Pulmonary artery endothelial cell (primary cell): ENCODE measurements at places on chromosomes 11 and 22.
A peak's percentile ranks its signal among the peaks of the same experiment; 100 is the strongest.

GRCh38 chr22:29780748-29781676, 13.8 kb downstream of the UQCR10 start:
- no peak for DNase-seq

GRCh38 chr22:50471197-50471847, 3.5 kb downstream of the SBF1 start:
- DNase-seq = no peak

DNA sequence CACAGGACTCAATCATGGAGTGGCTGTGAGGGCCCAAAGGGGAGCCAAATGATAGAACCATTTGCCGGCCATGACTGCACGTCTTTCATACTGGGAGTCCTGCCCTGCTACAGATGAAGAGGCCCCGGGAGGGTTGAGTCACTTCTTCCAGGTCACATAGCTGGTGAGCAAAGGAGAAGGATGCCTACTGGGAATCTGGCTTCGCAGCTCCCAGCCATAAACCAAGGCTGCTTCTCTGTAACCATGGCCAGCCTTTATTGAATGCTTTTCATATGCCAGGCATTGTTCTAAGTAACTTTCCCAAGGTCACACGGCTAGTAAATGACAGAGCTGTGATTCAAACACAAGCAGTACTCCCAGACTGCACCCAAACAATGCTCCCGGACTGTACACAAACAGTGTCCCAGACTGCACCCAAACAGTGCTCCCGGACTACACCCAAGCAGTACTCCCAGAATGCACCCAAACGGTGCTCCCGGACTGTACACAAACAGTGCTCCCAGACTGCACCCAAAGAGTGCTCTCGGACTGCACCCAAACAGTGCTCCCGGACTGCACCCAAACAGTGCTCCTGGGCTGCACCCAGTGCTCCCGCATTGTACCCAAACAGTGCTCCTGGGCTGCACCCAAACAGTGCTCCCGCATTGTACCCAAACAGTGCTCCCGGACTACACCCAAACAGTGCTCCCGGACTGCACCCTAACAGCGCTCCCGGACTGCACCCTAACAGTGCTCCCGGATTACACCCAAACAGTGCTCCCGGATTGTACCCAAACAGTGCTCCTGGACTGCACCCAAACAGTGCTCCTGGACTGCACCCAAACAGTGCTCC, 89.8 kb downstream of the FBXO7 start:
- no peak for DNase-seq

DNA sequence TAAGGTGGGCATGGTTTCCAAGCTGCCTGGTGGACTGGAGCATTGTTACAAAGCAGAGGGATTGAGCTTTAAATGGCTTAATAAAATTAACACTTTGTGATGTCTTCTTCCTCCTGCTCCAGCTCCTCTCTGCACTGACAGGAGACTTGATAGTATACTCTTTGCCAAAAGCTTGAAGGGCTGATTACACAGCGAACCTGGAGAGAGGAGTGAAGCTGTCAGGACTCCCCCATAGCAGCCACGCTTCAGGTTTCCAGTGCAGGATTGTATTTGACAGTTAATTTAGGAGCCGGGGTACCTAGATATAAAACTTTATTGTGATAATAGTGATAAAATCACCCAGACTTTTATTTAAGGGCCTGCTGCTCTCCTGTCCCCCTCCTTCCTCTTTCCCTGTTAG, 50.0 kb downstream of the TRIM44 start:
- DNase-seq = no peak

DNA sequence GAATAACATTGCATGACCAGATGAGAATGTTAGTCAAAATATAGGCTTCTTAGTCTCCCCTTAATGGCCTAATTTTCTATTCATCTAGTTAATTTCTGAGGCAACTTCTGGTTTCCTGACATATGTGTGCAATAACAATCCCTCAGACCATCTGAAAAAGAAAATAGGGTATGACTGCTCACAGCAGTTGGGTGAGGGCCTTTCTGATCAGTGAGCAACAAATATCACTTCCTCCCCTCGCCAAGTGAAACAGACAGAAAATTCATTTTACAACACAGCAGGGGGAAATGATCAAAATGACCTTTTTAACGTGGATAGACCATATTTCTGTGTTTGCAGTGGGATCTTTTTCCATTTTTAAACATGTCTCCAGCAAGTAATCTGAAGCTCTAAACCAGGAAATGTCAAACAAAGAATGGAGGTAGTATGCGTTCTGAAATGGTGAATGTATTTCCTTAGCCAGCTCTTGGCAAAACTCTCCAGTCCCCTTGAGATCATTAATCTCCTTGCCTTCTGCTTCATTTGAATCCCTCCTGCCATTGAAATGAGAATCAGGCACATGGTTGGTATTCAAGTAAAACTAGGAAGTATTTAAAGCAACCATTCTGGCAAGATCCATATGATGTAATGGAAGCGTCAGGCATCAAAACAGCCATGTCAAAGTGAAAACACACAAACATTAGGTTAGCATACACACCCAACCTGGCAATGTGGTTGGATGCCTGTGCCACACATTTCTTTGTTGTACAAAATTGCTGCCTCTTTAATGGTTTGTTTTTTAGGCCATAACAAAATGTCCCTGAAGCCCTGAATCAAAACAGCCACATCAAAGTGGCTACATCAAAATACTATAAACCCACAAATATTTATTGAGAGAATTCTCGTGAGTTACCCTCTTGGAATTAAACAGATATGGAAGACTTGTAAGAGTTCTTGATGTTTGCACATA, 100.1 kb downstream of the SLC1A2 start:
- DNase-seq = peak; percentile 26

- no peak for DNase-seq
Observed at GRCh38 chr11:12831471-12832202, 157.4 kb downstream of the TEAD1 start.

- DNase-seq = no peak
Observed at GRCh38 chr11:45075952-45076351, 70.5 kb upstream of the PRDM11 start.

DNA sequence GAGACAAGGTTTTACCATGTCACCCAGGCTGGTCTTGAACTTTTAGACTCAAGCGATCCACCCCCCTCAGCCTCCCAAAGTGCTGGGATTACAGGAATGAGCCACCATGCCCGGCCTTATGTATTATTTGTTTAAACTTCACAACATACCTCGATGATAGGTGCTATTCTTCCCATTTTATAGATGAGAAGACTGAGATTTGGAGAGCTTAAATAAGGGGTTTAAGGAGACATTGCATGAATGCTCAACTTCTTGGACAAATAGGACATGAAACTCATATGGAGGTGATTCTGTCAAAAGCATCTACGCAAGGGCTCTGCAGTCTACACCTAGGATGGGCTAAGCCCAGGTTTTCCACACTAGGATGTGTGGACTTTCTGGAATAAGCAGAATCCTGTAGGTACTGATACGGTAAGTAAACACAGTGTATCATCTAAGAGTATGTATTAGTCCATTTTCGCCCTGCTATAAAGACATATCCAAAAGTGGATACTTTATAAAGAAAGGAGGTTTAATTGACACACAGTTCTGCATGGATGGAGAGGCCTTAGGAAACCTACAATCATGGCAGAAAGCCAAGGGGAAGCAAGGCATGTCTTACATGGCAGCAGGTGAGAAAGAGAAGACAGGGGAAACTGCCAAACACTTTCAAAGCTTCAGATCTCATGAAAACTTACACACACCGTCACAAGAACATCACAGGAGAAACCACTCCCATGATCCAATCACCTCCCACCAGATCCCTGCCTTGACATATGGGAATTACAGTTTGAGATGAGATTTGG, 62.8 kb upstream of the CAPRIN1 start:
- DNase-seq = no peak

GRCh38 chr11:75583718-75584658, 21.9 kb downstream of the SERPINH1 start:
- DNase-seq = no peak

- no peak for DNase-seq
Observed at GRCh38 chr11:65498727-65498976, 193 bp upstream of the MALAT1 start.

DNA sequence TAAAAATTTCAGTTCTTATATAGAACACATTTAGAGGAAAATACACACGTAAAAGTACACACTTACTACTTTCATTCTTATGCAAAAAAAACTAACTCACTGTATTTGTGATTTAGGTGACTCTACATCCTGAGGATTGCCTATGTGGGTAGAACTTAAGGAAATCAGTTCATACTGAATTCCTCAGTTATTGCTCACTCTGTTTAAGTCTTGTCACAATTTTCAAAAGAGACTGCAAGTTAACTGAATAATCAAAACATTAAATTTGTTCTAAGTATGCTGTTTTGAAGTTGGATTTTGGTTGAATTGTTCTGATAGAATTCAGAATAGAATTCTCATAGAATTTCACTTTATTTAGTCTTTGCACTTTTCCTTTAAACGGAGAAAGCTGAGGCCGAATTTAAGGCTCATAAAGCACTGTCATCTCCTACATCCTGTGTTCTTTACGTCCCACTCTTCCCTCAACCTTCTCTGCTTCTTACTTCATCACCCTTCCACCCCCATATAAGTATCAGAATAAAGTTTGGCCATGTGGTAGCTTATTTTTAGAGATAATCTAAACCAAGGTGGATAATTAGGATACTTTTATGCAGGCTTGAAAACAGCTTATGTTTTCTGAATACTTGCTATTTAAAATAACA, 59.8 kb downstream of the APOL5 start:
- peak; percentile 32 for DNase-seq

- DNase-seq = no peak
Observed at GRCh38 chr11:130778705-130779104, 137.6 kb downstream of the SNX19 start.

DNA sequence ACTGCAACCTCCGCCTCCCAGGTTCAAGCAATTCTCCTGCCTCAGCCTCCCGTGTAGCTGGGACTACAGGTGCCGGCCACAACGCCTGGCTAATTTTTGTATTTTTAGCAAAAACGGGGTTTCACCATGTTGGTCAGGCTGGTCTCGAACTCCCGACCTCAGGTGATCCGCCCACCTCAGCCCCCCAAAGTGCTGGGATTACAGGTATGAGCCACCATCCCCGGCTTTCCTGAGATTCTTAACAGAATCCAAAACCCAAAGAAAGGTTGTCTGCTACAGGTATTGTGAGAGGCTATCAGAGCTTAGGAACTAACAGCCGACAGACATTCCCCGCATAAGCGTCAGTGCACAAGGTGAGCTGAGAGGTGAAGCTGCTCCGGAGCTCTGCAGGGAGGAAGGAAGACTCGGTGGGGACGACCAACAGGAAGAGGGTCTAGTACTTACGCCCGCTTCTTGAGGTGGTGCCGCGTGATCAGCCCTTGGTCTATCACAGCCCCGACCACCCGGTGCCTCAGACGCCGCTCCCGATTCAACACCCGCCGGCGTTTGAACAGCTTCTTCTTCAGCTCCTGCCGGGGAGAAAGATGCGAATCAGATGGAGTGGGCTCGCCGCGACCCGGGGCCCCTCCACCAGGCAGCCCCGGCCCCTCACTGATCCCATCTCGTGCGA, 470 bp downstream of the C11orf98 start:
- DNase-seq = no peak

DNA sequence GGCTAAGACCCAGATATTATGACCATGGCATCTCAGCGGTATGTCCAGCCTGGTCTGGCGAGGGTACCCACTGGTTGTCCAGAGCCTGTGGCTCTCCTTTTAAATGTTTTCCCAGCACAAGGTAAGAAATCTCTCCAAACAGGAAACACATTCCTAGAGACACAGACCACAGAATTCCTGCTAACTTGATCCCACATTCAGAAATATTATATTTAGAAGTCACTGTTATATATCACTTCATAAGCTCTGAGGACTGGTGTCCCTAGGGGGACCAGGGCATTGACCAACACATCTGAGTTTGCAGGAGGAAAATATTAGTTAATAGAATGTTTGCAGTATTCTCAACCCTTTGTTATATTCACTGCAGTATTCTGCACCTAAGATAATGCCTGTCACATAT, 23.1 kb downstream of the TMPRSS13 start:
- no peak for DNase-seq

DNA sequence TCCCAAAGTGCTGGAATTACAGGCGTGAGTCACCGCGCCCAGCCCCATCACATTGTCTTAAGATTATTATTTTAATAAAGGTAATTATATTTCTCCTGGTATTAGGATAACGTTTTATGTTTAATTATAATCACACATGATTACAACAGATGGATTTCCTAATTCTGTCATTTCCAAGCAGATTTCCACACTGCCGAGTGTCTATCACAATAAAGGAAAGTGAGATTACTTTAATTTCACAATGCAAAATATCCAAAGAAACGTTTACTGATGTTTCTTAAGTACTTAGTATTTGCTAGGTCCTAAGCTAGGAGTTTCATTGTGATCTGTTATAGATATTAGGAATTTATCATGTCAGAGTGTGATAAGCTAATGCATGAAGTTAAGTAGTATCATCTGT, 203.5 kb upstream of the CTSC start:
- no peak for DNase-seq

DNA sequence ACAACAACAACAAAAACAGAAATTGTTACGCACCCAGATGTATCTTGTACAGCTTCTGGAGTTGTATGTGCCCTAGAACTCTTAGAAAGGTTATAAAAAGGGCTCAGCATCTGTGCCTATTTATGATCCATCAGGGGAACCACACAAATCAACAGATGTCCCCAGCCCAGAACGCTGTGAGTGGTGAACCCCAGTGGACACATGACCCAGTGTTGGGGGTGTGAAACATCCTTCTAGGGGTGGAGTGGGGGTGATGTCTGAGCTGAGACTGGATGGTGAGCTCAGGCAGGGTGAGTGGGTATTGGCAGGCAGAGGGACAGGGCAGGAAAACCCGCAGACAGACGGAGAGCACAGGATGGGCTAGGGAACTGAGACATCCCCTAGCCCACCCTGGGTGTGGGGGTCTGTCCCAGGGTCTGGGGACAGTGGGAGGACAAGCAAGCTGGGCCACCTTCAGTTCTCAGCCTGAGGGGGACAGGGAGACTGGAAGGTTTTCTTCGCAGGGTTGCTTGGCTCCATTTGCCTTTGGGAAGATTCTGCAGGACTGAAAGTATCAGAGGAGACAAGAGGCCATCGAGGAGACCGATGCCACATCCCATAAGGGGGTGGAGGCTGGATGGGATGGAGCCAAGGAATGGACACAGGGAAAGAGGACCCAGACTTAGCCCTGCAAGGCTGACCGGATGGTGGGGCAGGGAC, 5.8 kb upstream of the EMID1 start:
- DNase-seq = no peak

GRCh38 chr11:117591316-117592039, 205.5 kb downstream of the DSCAML1 start:
- no peak for DNase-seq

GRCh38 chr11:94106716-94107115, 21.9 kb upstream of the PANX1 start:
- DNase-seq = no peak

GRCh38 chr11:4560467-4560866, 15.5 kb downstream of the OR52M1 start:
- DNase-seq = no peak

DNA sequence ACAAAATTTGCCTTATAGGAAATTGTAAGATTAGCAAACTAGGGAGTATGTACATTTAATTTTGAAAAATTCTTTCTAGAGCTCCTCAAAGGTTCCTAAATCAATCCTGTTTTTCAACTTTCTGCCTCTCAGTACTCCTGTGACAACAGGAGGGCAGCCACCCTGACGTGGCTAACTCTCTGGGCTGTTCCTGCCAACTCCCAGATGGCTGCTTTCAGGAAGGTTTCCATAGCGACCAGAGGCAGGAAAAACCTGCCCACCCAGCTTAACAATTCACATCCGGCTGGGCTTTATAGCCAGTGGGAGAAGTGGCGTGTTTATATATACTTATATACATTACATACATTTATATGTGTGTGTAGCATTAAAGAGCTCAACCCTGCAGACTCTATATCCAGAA, 26.5 kb downstream of the SGSM3 start:
- DNase-seq = peak; percentile 81
